WTC11 (cell line): ENCODE measurements at places on chromosomes 7 and 10. TPM values are rescaled to one million over a fixed set of nuclear protein-coding genes. Genes with fewer than 3 reads are reported as not detected.

DNA sequence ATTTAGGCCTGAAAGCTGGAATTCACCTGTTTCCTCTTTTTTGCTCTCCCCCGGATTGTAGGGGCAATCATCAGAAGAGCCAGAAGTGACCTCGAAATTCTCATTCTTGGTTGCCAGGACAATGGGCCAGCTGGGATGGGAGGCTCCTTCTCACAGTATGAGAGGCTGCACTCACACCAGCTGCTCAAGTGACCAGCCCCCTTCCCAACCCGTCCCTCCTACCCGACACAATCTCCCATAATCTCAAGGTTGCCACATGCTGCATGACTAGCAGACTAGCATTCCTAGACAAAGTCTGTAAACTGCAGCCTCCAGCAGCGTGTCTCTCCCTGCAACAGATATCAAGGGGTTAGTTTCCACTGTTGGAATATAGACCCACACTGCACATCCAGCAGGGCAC, 110.3 kb downstream of the C1GALT1 start:
- DNase-seq: no peak

GRCh38 chr10:95395947-95396449, 105.2 kb upstream of the PDLIM1 start:
- no peak for DNase-seq

DNA sequence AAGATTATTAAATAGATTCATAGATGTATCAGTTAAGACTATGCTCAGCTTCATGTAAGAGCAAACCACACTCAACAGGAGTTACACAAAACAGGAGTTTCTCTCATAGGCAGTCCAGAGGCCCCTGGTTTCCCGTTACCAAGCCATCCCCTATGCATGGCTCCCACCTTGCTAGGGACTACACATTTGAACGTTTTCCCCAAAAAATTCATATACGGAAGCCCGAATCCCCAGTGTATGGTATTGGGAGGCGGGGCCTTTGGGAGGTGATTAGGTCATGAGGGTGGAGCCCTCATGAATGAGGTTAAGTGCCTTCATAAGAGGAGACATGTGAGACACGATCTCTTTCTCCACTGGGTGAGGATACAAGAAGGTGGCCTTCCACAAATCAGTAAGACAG, 29.1 kb downstream of the RSU1 start:
- DNase-seq: no peak

DNA sequence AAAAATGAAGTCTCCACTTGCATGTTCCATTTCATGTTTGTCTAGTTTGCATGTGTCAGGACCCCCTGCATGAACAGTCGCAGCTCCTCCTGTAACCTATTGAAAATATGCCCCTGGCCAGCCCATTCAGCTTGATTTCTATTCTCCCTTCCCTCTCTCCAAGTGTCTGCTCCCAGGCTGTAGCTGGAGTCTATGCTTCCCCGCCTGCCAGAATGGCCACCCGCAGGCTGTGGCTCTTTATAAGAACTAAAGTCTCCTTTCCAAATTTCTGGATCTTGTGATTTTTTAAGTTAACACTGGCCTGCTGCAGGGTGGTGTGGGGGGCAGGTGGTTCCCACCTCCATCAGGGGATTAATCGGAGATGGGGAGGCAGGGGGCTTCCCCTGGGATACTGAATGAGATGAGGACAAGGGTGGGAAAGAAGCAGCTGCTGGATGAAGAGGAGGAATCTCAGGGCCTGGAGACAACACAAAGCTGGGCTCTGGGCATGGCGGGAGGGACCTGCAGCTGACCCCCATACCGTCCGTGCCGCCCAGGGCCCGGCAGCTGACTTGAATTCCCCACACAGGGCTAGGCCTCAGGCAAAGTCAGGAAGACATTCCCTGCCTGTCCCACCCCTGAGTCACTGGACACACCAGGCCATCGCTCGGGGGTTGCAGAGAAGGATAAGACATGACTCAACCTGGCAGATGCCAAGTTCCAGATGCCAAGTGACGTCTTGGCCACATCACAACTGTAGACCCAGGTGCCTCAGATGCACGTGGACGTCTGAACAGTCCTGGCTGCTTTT, 399.5 kb upstream of the FOXK1 start:
- no peak for DNase-seq

- no peak for DNase-seq
Measured at GRCh38 chr10:126124668-126125349, 228.4 kb downstream of the FANK1 start.

GRCh38 chr10:58531084-58531695, 18.5 kb downstream of the BICC1 start:
- peak; percentile 69 for DNase-seq

GRCh38 chr10:132899054-132899750, 43.2 kb downstream of the CFAP46 start:
- DNase-seq: peak; percentile 3

- no peak for DNase-seq
Measured at GRCh38 chr10:102507521-102507920, 3.7 kb downstream of the SUFU start.

SPDYE16 gene
- total RNA-seq: not detected in 3 replicates

CPN1 gene
- 0.42 to 0.69 TPM (median 0.66 TPM) in 3 replicates for total RNA-seq

PAPOLB gene
- 0.23 to 0.31 TPM (median 0.27 TPM) in 3 replicates for total RNA-seq

TMEM176B gene
- 1.0 to 1.6 TPM (median 1.3 TPM) in 3 replicates for total RNA-seq
